ENCODE measurements at places on chromosomes 5 and 9.

GRCh38 chr5:161007879-161008278, 155.9 kb upstream of the ATP10B start:
- DNase-seq: no peak

DNA sequence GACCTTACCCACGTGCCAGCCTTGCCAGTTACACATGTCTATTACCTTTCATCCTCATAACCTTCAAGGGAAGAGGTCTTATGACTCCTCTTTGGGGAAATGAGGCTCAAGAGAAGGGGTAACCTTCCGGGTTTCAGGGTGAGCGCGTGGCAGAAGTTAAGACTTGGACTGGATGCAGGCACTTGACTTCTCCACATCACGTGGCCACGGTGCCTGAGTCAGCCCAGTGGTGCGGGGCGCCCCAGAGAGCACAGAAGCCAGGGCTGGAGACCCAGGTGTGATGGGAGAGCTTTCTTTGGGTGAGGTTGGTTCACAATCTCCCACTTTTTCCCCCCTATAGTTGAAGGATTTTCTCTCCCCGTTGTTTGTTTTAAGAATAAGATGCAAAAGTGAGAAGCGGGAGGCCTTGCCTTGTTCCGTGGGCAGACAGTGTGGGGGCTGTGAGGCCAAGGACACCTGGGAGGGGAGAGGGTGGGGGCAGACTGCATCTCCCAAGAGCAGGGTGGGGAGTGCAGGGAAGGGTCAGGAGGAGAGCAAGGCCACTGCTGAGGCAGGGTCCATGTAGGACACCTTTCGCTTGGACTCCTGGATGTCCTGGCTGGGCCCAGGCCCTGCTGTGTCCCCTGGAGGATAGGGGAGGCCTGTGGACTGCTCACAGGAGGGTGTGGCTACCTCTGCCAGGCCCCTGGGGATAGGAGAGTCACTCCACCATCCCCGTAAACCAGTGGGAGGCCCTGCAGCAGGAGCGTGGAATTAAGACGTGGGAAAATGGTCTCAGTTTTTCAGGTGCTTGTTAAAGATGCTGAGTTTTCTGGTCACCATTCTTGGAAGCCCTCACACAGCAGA, 90.0 kb upstream of the CTSL start:
- no peak for DNase-seq

GRCh38 chr5:82859451-82860140, 217.6 kb downstream of the TMEM167A start:
- DNase-seq: no peak

- DNase-seq: no peak
Measured at GRCh38 chr9:97714435-97714834, 17.3 kb upstream of the XPA start.

DNA sequence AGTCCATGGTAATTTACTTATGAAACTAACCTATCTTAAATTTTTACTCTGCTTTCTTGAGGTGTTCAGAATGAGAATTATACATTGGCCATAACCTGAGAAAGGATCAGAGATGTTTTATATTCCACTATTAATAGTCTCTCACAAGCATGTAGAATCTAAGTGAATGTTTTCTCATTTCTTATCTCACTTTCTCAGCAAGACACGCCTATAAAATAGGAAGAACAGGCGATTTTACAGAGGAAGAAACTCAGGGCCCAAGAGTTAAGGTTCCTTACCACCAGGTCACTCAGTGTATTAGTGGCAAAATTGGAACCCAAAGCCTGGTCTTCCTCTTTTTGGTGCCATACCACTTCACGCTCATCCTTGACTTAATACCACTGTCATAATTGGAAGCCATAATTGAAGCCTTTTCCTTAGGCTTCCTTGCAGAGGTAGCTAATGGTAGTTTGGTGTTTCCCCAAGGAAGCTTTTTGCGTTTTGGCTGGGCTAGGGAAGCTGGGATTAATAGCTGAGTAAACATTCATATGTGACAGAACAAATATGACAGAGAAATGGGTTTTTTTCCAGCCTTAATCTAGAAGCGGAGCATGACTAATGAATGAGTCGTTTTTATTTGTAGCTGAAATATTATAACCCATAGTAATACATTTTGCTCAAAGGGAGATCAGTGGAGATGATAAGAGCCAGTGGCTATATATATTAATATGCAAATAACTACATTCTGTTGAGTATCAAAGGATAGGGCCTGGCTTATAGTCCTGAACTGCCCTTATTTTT, 16.9 kb downstream of the HMGXB3 start:
- DNase-seq: no peak

- DNase-seq: no peak
Measured at GRCh38 chr9:114098936-114099668, at the start of gene KIF12. Gene KIF12, minus strand, starts transcription at chr9:114099292. Its CDS starts 16 bp downstream, at chr9:114099276.

- DNase-seq: no peak
Measured at GRCh38 chr5:168886157-168886556, 307.0 kb upstream of the PANK3 start.

GRCh38 chr5:180631549-180632383, 17.6 kb downstream of the FLT4 start:
- DNase-seq: no peak

- no peak for DNase-seq
Measured at GRCh38 chr9:70773579-70773978, 347.8 kb downstream of the TRPM3 start.

All from right forelimb (tissue), 1 donor.